ENCODE measurements at places on chromosomes 11 and 22.

- no peak for DNase-seq
Observed at GRCh38 chr11:36123336-36124101, 165.7 kb downstream of the COMMD9 start.

- DNase-seq: peak; percentile 88
Observed at GRCh38 chr11:18698341-18699268, at the start of gene TMEM86A. TMEM86A (plus strand) TSS chr11:18698779; CDS start chr11:18698887, 108 bp downstream.

GRCh38 chr11:118051136-118051610, 25.7 kb upstream of the TMPRSS4 start:
- no peak for DNase-seq

DNA sequence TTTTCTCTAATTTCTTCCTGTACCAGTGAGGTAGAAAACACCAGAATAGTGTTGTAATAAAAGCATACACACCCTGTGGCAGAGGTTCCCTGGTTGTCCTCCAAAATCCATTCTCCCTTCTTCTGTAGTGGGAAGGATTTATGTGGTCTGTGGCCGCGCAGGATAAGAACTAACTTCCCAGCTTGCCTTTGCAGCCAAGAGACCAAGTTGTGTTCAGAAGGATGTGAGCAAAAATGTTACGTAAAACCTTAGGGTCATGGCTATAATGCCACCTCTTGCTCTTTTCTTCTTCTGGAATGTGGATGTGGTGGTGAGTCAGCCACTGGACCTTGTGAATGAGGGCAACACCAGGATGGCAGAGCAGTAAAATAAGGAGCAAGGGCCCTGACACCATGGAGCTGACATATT, 28.4 kb downstream of the CCDC90B start:
- no peak for DNase-seq

GRCh38 chr11:94196363-94196762, 67.7 kb downstream of the PANX1 start:
- no peak for DNase-seq

DNA sequence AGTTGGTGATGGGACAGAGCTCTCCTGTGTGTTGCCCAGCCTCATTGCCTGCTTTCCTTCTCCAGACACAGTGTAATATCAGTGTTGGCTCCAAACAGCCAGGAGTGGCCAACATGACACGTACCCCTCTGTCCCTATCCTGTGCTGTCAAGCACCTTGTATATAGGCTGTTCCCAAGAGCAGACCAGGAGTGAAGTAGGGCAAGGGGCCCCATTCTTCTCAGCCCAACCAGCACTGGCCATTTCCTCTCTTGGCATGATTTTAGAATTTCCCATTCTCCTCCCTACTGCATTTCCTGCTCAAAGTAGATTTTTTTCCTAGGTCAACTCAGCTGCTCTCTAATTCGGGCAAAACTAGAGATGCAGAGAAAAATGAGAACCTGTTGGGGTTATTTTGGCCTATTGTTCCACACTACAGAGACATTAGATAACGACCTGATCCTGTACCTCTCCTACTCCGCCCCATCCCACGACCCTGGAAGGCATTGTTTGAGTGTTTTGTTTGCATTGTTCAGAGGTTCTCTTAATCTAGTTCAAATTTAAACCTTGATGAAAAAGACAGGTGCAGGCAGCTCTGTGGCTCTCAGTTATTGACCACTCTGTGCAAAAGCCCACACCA, 95.6 kb downstream of the RASSF10 start:
- DNase-seq: no peak

- no peak for DNase-seq
Observed at GRCh38 chr11:20861322-20861721, 191.9 kb downstream of the NELL1 start.

- DNase-seq: no peak
Observed at GRCh38 chr11:79208126-79208525, 232.7 kb downstream of the TENM4 start.

- DNase-seq: no peak
Observed at GRCh38 chr11:7381937-7382336, 103.4 kb upstream of the OLFML1 start.

DNA sequence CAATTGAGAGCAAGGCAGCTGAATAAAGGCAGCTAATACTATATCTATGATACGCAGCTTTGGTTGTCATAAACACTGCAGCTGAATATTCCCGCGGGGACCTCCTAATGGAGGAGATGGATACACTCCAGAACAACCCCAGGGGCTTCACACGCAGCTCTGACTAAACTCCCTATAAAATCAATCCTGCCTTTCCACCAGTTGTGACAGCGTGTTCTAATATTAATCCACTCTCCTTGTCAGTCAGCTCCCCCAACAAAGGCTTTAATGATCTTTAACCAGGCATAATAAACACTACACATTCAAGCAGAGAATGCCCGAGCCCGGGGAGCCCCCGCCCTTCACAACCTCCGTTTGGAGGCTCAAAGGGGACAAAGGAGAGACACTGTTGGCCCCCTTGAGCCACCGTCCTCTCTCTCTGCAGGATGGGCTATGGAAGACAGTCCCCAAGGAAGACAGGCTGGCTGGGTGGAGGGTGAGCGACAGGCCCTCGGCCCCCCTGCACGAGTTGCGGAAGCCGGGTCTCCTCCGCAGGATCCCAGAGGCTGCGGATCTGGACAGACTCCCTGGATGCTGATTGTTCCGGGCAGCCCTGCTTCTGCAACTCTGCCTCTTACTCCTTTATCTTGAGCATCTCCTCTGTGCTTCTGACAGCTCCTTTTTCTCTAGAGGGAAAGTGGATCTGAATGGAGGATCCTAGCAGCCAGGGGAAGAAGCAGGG, 565.2 kb downstream of the BUD13 start:
- DNase-seq: no peak

DNA sequence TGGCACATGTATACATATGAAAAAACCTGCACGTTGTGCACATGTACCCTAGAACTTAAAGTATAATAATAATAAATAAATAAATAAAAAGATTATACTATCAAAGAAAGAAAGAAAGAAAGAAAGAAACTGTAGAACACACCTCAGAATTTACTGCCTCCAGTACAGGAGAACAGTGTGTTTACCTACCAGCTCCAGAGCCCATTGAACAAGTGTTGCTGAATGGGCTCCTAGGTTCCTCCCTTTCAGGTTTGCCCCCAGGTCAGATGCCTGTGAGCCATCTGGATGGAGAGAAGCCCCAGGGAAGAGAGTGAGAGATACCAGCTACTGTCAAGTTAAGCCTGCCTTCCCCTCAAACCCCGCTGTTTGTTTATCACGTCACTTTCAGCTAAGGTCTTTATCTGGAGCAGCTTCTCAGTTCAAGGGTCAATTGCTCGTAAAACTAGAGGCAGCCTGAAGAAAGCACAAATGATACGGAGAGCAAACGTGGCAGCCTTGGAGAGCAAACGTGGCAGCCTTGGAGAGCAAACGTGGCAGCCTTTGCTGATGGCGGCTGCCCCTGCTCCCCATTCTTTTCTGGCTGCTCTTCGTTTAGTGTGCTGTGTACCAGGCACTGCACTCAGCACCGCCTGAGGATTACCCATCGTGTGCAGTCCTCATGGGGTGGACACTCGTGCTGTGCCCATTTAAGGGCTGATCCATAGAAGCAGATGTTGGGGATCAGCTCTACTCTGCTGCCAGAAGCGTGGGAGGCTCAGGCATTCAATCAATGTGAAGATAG, 111.7 kb downstream of the ADAMTS15 start:
- no peak for DNase-seq

GRCh38 chr22:28570696-28571373, 108.8 kb downstream of the TTC28 start:
- DNase-seq: no peak

DNA sequence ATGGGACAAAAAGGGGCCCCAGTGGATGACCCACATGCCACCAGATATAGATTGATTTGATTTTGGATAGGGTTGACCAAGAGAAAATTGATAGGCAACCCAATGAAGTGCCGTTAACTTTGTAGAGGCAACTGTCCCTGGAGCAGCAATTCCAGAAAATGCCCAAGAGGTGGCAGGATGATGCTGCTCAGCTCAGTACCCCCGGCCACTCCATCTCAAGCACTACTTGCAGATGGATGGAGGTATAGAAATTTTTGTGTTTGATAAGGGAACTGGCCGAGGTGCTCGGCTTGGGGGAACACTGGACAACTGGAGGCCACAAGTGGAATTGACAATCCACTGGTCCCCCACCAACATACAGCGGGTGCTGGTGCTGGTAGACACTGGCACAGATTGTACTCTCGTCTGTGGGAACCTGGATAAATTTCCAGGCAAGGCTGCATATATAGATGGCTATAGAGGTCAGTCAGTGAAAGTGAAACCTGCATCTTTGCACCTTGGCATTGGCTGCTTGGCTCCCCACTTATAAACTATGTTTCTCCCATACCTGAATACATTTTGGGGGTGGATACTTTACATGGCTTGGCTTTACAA, 86.3 kb downstream of the CCDC83 start:
- no peak for DNase-seq

DNA sequence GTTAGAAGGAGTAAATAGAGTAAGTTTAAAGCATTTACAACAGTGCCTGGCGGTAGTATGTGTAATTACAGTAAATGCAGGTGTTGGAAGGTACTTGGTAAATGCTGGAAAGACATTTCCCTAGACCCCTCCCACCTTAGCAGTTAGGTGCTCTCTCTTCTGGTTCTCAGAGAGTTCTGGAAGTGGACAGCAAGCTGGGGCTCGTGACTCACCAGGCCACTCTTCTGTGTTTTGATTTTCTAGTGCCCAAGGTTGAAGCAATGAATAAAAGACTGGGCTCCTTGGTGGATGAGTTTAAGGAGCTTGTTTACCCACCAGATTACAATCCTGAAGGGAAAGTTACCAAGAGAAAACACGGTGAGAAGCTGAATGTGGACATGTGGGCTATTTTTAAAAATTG, 27.6 kb downstream of the SNU13 start:
- no peak for DNase-seq

DNA sequence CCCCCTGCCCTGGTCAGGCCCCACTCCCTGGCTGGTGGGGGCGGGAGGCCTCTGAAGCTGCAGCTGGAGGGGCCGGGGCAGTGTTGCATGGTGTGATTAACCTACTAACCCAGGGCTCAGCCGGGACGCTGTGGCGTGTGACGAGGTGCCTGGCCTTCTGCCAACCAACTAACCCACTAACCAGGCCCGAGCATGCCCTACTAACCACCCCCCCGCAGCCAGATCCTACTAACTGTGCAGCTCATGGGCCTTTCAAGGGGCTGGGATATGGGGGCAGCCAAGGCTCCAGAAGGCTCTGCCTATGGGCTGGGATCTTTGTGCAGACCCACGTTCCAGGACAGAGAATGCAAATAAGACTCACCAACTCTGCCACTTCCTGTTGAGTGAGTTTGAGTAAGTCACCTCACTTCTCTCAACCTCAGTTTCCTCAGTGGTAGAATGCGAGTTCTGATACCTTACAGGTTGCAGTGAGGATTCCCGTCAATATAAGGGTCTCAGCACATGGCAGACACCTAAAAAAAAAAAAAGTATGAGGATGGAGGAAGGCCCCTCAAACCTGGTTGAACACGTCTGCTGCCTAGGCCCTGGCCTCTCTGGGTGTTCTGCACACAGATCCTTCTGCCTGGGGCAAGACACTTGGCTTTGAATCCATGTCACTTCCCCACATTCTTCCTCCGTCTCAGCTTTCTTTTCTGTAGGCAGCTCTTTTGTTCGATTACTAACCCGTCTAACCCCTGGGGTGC, 14.1 kb downstream of the MIAT start:
- DNase-seq: peak; percentile 58

DNA sequence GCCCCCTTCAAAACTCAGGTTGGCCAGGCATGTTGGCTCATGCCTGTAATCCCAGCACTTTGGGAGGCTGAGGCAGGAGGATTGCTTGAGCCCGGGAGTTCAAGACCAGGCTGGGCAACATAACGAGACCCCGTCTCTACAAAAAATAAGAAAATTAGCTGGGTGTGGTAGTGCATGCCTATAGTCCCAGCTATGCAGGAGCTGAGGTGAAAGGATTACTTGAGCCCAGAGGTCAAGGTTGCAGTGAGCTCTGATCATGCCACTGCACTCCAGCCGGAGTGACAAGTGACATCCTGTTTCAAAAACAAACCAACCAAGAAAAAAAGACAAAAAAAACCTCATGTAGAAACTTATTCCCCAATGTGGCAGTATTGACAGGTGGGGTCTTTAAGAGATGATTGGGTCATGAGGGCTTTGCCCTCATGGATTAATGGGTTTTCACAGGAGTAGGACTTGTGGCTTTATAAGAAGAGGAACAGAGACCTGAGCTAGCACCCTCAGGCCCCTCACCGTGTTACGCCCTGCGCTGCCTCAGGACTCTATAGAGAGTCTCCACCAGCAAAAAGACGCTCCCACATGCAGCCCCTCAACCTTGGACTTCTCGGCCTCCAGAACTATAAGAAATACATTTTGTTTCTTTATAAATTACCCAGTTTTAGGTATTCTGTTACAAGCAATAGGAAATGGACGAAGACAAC, 22.3 kb downstream of the LAYN start:
- no peak for DNase-seq

DNA sequence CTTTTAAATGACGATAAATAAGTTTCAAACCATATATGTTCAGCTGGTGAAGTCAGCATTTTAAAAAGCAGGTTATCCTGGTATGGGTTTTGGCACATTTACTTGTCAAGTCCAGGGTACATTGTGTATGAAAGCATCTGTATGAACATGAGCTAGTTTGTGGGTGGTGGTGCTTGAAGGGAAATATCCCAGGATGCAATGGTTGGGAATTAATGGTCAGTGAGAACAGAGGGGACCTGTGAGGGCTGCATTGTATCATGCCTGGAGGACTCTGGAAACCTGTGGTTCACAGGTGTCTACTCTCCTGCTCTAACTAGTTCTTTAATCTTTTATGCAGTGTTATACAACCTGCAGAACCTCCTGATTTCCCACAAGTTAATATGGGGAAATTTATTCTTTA, 5.8 kb downstream of the DEPDC7 start:
- no peak for DNase-seq

GRCh38 chr22:46758867-46759290, 3.6 kb upstream of the TBC1D22A start:
- DNase-seq: peak; percentile 13

- no peak for DNase-seq
Observed at GRCh38 chr11:60594998-60595642, 79.9 kb downstream of the MS4A13 start.

- DNase-seq: no peak
Observed at GRCh38 chr11:47489395-47489755, 40.4 kb upstream of the RAPSN start.

GRCh38 chr11:96254087-96254486, 88.9 kb downstream of the MAML2 start:
- DNase-seq: no peak

GRCh38 chr11:113675565-113675964, 30.5 kb downstream of the TMPRSS5 start:
- DNase-seq: no peak

DNA sequence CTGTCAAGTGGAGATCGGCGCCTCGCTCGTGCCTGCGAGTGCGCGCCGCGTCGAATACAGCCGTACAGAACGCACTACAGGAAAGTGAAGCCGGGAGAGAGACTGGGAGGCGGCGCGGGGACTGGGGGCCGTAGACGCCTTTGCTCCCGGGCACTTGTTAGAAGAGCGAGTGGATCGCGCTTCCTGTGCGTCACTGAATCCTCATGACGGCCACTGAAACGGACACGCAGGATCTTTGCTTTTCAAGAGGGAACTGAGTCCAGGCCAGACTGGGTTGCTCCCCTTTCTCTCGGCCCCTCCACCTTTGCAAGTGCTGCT, 314 bp downstream of the RIC8A start:
- no peak for DNase-seq
